RWPE1 (cell line): ENCODE measurements at places on chromosomes 1 and 21.

DNA sequence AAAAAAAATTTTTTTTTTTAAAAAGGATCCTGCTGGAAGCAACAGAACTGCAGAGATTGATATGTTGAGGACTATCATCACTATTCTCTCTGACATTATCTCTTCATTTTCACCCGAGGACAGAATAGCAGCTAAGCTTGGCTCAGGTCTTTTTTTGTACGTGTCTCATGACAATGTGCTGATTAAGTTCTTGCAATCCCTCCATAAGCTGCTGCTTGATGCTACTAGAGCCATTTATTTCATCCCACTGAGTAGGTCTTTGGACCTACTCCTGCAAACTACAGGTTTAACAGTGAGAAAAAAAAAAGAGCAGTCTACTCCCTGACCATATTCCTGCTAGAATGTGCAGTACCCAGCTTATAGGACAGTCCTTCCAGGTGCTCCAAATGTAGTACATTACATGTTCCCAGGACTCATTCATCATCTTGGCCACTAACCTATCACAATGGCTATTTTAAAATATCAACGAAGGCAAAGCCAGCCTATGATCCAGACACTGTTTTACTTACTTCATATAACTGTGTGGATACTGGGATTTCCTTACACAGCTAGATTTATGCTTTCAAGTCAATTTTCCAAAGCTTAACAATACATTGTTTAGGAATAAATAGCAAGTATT, 54.1 kb downstream of the ARHGAP29 start:
- DNase-seq, result no peak

GRCh38 chr1:234865171-234866006, 255.4 kb upstream of the IRF2BP2 start:
- DNase-seq, result no peak

GRCh38 chr1:153626904-153627714, at the start of gene S100A13:
S100A13 (minus strand) TSS chr1:153627505; CDS start chr1:153626472, 1,033 bp downstream.
- DNase-seq, result peak; percentile 82

DNA sequence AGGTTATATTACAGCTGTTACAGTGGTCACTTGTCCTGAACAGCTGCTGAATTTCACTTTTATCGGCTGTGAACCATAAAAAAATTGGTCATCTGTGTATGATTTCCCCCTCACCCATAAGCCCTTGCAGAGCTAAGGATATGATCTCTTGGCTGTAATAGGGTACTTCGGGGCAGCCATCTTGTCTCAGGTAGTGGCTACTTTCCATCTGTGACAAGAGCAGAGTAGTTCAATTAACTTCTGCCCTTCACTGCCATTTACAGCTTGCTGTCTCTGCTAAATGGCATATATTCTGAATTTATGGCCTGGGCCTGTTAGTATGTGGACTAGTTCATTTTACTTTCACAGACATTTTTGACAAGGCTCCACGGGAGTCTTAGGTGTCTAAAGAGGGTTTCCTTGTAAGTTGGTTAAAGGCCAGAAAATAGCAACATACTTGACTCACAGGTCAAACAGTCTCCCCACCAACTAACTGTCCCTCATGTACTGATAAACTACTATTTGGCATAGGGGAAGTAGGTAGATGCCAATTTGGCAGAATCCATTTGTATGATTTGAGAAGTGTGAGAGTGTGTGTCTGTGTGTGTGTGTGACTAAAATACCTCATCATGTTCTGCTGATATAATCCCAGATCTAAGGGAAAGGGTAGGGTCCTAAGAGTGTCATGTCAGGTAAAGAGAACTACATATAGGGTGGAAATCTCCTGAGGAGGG, 151.6 kb downstream of the KCTD3 start:
- no peak for DNase-seq

DNA sequence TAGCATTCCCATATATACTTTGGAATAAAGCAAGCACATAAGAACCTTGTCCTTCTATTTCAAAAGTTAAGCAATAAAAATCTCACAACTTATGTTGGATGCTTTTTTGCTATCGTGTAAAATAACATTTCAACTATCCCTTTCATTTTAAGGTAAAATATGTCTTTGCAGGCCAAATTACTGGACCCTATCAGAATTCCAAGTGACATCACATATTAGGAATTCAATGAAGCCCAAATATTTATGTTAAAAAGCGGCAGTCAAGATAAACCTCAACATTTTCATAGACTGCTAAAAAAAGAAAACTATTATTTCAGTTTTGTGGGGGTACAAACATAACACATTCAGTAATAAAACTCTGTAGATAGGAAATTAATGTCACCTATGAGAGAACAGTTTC, 252.0 kb downstream of the KCTD3 start:
- DNase-seq, result no peak

- DNase-seq, result peak; percentile 68
Observed at GRCh38 chr1:198121056-198121826, 35.6 kb upstream of the NEK7 start.
